ENCODE measurements at places on chromosomes 5 and 9.

DNA sequence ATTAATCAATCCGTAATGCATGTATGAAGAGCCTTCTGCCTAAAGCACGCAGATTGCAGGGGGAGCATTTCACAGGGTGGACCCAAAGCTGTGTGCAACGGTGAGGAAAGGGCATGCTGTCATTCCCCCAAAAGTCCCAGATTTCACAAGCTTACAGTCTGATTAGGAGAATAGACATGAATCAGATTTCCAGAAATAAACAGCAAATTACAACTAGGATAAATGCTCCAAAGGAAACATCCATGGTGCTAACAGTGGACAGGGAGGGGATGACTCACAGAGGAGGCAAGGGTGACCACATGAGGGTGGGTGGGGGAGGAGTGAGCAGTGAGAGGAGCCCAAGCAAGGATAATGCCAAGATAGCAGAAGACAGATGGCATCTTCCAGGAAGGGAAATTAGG, 258.4 kb upstream of the TAS2R1 start:
- DNase-seq = no peak

DNA sequence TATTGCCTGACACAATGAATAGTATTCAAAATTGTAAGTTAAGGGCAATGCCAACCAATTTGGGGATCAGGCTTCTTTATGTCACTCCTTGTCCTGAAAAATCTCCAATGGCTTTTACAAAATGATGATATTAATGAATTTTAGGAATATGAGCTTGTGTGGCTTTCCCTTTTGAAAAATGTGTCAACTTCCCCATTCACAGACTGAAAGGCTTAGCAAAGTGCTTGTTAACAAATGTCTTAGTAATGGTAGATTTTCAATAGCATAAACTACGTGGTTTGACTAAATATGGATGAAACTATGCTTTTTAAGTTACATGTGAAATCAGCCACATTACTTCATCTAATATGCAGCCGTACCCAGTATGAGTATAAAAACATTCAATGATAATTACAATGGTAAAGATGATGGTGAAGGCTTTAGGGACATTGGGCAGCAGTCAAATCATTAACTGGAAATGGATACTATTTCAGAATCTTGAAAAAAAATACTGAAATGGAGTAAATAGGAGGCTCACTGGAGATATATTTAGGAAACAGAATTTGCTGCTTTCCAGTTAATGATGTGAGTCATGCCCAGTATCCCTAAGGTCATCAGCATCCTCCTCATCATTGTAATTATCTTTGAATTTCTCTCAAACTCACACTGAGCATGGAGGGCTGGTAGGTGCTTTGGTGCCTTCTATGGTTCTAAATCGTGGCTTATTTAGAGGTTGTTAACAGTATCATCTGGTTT, 113.3 kb upstream of the ZNF608 start:
- DNase-seq = no peak

- no peak for DNase-seq
Observed at GRCh38 chr5:97111616-97112015, 30.8 kb downstream of the LIX1 start.

DNA sequence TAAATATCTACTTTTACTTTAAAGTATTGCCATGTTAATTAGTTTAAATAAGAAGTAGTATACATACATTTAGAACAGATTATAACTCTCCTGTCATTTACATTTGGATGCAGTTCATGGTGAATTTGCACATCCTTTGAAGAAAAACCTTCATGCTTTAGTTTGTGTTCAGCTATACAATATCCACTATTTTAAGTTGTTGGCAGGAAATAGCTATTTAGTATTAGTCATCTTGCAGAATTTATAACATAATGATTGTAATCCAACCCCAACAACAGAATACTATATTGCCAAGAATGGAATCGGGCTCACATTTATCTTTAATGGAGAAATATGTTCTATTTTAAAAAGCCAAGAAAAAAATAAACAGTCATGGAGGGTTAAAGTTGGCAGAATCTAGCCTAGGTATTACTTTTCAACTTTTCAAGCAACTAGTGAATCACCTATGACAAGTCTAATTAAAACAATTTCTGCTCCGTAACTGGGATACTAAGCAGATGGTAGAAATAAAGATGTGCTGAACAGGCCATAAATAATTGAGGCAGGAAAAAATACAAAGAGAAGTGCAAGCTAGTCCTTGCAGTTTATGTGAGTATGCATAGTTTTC, 1170.6 kb upstream of the NUDT12 start:
- no peak for DNase-seq

- no peak for DNase-seq
Observed at GRCh38 chr9:124580186-124580585, 73.0 kb upstream of the NR5A1 start.

GRCh38 chr5:117131876-117132275, 557.3 kb upstream of the SEMA6A start:
- peak; percentile 77 for DNase-seq

- no peak for DNase-seq
Observed at GRCh38 chr5:57824047-57824446, 341.4 kb upstream of the ACTBL2 start.

- no peak for DNase-seq
Observed at GRCh38 chr9:113918697-113919350, 42.7 kb downstream of the ZNF618 start.

DNA sequence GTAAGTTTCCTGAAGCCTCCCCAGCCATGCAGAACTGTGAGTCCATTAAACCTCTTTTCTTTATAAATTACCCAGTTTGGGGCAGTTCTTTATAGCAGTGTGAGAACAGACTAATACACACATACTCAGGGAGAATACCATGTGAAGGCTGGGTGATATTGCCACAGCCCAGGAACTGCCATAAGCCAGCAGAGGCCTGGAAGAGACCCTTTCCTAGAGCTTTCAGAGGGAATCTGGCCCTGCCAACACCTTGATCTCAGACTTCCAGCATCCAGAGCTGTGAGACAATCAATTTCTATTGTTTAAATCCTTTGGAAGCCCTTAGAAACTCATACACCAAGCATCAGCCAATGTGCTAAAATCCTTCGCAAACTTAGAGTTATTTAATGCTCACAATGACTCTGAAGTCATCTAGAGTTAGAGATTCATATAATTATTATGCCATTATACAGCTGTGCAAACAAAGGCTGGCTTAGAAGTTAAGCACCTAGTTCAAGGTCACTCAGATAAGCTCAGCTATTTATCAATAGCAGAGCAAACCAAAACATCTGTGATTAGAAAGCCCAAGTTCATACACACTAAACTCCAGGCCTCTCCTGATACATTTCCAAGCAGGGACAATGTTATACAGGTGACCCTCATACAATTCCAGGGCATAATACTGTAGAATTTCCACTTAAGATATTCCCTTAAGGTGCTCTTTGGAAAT, 531.8 kb upstream of the DAP start:
- no peak for DNase-seq

Data from SK-MEL-5 (cell line).